ENCODE measurements at places on chromosomes 2 and 18.

GRCh38 chr2:182553483-182553882 lies 126.6 kb upstream of the PDE1A start:
- DNase-seq = no peak

DNA sequence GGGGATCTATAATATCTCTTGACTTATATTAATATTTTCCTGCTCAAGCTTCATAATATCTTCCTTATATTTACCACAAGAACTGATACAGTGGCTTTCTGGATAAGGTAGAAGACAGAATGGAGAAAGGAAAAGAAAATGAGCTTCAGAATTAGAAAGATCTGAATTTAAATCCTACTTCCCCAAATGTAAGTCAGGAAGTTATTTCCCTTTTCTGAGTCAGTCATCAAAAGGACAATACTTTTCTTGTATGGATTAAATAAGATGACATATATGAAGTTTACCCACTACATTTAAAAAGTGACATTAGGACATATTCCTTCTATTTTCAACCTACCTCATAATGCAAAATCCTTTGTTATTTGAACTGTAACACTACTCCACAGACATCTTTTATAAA lies 19.0 kb downstream of the KRCC1 start:
- DNase-seq = no peak

DNA sequence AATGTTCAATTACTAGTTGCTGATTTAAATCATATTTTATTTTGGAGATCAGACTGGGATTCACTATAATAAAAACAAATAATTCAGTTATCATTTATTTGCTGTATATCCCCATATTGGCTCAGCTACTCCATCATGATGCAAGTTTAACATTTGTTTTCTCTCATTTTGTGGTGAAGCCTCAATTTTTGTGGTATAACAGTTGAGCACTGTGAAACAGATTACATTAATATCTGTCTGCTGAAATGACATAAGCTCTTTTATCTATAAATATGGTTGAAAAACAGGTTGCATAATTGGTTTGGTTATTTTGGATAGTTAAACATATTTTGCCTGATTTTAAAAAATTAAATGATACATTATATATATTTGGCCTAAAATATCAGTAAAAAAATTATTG lies 67.7 kb downstream of the DPP4 start:
- no peak for DNase-seq

- DNase-seq = peak; percentile 74
Observed at GRCh38 chr2:84881581-84882413, 913 bp upstream of the TRABD2A start.

DNA sequence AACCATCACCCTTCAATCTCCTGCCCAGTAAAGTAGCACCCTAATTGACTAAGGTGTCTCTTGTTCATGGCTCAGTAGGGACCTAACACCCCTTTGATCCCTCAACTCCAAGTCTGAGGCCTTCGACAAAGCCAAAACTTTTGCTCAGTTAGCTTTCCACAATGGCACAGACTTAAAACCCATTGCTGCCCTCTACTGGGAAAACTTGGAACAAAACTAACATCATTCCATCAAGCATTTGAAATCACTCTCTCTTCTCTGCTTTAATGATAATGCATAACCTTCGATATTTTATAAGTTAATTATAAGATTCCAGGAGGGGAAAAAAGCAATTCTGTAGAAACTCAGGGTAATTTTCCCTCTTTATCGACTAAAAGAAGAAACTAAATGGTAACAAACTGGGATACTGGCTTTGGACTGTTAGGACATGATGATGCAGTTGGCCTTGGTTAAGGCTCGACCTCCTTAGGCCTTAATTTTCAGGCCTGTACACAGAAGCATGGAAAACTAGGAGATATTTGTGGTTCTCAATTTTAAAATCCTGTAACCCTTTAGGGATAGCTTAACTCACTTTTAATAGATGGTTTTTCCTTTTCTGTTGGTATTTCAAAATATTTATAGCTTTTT lies 127.8 kb downstream of the STK39 start:
- peak; percentile 3 for DNase-seq

DNA sequence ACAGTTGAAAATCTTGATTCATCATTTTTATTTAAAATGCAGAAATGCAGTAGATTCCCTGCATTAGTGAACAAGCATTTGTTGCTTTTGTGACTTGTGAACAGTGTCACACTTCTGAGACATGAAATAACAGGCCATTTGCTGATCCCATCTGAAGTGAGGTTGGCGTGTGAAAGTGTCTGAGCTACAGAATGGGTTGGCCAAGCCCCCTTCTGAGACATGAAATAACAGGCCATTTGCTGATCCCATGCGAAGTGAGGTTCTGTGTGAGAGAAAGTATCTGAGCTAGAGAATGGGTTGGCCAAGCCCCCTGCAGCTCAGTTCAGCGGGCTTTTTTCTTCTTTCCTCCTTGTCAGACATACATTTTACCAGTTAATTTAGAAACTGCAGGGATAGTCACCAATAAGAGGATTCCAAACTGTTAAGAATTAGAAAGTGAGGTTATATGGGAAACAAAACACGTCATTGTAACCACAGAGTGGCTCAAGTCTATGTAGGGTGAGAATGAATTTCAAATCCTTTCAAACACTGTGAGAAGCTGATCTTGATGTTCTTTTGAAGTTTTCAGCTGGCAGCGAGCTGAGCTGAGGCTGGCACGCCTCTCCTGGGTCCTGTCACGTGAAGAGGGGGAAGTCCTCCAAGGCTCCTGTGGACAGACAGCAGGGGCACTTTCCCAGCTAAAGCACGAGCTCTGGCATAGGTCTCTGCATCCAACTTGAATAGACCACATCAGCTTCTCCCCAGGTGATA lies 339.2 kb upstream of the SALL3 start:
- no peak for DNase-seq

- DNase-seq = peak; percentile 8
Observed at GRCh38 chr2:63665846-63666475, 77.2 kb downstream of the MDH1 start.

- DNase-seq = no peak
Observed at GRCh38 chr2:27893006-27893405, 2.5 kb downstream of the BABAM2 start.

GRCh38 chr2:2184549-2185249 lies 146.4 kb downstream of the MYT1L start:
- no peak for DNase-seq

DNA sequence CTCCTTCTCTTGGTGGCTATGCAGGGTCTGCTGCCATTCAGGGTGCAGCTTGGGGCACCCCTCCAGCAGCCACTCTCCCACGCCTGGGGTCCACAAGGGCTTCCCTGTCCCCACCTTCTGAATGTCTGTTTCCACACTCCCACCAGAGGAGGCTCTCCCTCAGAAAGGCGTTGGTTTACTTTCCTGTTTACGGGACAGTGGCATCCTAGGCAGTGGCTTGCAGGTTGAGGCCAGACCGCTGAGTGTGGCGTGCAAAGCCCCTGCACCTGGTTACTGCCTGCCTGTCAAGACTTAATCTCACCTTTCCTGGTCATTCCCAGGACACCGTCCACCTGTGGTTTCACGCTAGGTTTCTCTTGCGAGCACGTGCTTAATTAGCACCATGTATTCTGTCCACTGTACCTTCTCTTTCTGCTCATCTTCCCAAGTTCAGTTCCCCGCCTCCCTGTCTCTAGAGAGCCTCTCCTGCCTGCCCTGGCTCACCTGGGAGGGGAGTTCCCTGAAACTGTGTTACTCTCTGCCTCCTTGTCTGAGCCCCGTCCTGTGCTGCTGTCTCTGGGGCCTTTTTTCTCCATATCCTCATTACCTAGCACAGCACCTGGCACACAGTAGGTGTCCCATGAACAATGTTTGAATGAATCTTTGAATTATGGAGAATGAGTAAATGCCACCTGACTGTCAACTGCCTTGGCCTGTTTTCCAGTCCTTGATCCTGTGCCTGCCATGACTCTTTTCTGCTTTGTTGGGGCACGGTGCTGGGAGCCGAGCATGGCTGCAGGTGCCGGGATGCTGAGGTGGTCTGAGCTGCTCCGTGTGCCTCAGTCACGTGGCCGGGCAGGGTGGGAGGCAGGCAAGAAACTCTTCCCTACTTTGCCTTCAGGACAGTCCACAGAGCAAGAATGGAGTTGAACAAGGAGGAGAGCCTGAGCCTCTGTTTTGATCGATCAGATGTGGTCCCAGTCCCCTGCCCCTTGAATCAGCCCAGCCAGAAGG lies 56.4 kb downstream of the ARHGEF4 start:
- DNase-seq = no peak

GRCh38 chr2:215104226-215104625 lies 34.2 kb downstream of the ABCA12 start:
- no peak for DNase-seq

DNA sequence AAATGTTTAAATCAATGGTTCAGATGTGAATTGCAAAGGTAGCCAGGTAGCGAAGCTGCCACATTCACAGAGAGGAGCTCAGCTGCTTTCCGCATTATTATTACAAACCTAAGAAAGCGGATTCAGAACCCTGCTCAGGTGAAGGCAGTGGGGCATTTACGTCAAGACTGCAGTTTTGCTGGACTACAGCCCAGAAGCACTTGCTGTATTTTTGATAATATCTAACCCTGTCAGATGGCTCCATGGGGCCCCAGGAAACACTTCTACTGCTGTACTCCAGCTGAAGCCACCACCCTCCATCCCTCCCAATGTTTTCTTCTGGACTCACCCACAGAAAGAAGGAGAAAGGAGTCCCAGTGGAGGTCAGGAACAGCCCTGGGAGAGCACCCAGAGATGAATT lies 96.9 kb downstream of the TPO start:
- DNase-seq = no peak

GRCh38 chr2:31978436-31978835 lies 32.4 kb downstream of the MEMO1 start:
- no peak for DNase-seq

- DNase-seq = no peak
Observed at GRCh38 chr2:137771064-137771463, 193.2 kb upstream of the HNMT start.

GRCh38 chr2:46042207-46042637 lies 255.0 kb upstream of the EPAS1 start:
- DNase-seq = no peak

GRCh38 chr2:154681741-154682140 lies 16.8 kb upstream of the KCNJ3 start:
- DNase-seq = no peak

GRCh38 chr2:163207693-163208370 lies 369.3 kb upstream of the KCNH7 start:
- no peak for DNase-seq

DNA sequence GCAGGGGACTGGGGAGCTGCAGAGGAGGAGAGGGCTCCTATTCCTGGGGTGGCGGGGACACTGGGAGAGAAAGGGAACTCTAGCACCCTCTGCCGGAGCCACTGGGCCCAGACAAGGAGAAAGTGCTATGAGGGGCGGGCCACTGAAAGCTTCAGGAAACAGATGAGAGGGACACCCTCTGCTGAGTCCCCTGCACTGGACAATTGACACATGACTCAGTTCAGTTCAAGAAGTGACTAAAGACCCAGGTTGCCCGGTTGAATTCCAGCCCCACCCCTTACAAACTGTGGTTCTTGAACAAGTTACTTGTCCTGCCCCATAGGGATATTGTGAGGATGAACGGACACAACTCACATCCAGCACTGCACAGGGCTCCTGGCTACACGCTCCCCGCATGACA lies 5.0 kb downstream of the RUFY4 start:
- DNase-seq = no peak

DNA sequence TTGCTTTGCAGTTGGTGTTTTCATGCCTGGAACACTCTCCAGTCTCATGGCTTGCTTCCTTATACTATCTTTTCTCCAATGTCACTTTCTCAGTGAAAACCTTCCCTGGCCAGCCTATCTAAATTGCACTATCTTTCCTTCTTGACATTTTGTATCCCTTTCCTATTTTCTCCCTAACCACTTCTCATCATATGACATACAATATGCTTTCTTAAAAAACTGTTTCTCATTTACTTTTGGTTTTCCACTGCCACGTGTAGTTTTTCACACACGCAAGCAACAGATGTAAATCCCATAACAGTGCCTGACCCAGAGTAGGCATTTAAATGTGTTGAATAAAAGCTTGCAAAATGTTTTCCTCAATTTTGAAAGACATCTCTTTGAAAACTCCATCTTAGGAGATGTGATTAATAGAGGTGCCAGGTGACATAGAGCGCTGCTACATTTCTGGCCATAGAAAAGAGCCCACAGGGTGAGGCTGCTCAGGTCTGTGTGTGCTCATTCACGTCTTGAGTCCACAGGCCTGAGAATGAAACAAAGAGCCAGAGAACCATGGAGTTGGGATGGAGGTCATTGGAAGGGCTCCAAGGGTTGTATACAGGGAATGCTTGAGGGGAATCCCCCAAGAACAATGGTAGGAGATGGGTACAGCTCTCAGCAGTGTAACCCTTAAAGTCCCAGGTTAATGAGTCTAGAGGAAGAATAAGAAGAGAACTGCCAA lies 12.7 kb downstream of the ZNF24 start:
- DNase-seq = no peak

DNA sequence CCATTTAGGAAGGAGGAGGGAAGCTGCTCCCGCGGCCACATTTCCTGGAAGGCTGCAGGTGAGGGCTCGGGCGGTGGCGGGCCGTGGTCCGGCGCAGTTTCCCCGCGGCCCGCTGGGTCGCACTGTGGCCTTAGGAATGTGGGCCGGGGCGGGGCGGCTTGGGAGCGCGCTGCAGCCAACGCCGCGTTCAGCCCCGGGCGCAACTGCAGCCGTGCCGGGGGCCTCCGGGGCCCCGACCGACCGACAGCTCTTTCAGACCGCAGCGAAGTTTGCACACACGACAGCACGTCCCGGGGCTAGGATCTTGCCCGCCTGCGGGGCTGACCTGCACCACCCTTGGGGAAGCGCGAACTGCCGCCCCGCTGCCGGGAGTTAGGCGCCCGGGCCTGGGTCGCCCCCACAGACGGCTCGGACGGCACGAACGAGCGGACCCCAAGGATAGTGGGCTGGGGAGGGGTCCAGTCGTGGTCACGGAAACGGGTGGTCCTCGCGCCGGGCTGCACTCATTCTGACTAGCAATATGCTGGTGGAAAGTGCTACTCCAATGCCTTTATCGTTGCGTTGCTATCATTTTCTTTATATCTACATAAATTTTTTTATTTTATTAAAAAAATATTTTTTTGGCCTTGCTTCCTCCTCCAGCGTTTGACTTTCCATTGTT lies 69.9 kb upstream of the DLX2 start:
- peak; percentile 48 for DNase-seq

GRCh38 chr18:61413396-61413795 lies 80.2 kb downstream of the CDH20 start:
- no peak for DNase-seq

GRCh38 chr2:74146929-74147726 lies 584 bp downstream of the BOLA3 start:
- DNase-seq = no peak

GRCh38 chr2:152558158-152558984 lies 158.9 kb downstream of the PRPF40A start:
- no peak for DNase-seq
